ENCODE measurements at places on chromosomes 5 and 9.

DNA sequence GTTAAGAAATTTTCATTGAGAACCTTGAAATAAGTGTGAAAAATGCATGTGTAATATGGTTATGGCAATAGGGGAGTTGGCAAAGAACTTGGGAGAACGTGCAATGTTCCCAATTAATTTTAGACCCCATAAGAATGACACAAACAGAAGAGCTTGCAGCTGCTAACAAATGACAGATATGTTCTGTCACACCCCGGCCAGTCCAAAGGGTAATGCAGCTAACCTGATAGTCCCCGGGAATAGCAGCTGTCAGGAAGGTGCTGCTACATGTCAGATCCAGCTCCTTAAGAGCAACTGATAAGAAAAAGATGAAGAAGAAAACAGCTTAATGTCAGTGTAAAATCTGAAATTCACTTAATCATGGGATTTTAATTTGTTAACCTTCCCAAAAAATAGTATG lies 30.4 kb downstream of the SEMA5A start:
- DNase-seq = no peak

DNA sequence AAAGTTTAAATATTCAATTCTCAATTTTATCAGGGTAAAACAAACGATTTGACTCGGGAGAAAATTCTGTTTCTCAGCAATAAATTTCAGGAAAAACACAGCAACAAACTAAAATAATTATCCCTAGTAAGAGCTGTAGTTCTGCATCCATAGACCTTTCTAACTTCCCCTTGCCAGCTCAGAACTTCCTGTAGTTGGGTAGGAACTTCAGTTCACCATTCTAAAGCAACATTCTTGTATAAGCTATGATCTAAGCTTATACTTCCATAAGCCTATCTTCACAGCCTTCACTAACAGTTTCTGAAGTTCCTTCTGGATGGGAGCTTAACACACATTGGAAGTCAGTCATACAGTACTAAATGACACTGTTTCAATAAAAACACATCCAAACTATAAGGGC lies 96.6 kb downstream of the UBAP2 start:
- DNase-seq = no peak

- no peak for DNase-seq
Measured at GRCh38 chr9:97321691-97322090, 14.2 kb downstream of the CCDC180 start.

- DNase-seq = no peak
Measured at GRCh38 chr9:2560180-2560579, 61.4 kb upstream of the VLDLR start.

DNA sequence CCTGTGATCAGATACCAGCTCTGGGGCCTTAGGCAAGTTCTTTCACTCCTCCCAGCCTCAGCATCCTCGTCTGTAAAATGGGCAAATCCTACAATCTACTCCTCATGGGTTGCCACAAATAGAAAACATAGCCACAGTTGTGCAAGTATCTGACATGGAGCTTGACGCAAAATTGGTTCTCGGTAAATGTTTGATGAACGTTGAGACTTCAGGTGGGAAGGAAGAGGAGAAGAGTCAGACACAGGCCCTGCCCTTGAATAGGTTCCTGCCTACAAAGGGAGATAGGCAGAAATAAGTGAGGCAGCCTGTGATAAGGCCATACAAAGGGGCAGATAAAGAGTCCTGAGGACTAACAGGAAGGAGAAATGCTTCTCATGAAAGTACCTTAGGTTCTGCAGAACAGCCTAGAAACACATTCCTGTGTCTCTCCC lies 26.1 kb upstream of the CPEB4 start:
- no peak for DNase-seq

GRCh38 chr5:172171118-172171517 lies 16.9 kb downstream of the STK10 start:
- no peak for DNase-seq

GRCh38 chr9:99867968-99868367 lies 38.5 kb upstream of the STX17 start:
- DNase-seq = no peak

DNA sequence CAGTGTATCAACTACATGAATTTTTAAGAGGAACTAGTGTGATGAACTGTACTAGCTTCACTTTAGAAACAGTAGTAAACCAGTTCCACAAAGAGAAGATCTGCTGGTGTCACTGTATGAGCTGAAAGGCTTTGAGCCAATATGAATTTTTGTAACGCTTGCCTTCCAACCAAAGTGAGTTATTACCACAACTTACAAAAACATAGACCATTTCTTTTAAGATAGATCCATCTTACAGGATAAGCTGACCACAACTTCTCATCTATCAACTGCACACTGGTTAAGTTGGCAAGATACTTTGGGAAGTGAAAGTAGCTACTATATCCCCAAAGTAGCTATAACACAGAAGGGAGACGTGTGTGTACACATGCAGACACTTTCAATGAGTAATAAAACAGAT lies 849.6 kb upstream of the DMAC1 start:
- no peak for DNase-seq

- DNase-seq = no peak
Measured at GRCh38 chr9:87557996-87558395, 60.3 kb downstream of the DAPK1 start.

DNA sequence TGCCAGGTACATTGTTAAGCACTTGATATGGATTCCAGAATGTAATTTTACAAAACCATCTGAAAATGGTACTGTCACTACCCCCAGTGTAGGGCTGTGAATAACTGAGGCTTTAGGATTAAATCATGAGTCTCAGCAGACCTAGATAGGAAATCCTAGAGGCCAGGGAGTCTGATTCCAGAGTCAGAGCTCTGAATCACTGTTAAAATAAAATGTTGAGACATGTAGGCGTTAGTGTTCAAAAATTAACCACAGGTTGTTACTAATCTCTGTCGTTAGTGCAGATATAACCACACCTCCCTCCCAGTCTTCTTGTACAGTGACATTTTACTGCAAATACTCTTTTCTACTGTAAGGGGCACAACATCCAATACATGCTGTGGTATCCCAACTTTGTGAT lies 1828.8 kb downstream of the MAT2B start:
- DNase-seq = no peak

DNA sequence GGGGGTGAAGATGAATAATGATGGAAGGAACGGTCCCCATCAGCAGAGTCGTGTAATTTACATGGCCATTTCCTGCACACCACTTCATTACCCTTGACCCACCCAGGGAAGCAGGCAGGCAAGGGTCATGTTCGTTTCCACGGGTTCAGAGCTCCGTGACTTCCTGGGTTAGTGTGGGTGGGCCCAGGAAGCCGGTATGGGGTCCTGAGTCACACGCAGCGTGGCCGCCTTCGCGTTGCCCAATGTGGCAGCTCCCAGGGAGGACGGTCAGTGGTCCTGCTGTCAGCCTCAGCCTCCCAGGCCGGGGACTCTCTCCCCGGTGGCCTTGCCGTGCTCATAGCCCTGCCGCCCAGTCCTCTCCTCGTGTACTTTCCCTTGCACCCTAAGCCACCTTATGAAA lies 5.1 kb upstream of the TERT start:
- DNase-seq = no peak

DNA sequence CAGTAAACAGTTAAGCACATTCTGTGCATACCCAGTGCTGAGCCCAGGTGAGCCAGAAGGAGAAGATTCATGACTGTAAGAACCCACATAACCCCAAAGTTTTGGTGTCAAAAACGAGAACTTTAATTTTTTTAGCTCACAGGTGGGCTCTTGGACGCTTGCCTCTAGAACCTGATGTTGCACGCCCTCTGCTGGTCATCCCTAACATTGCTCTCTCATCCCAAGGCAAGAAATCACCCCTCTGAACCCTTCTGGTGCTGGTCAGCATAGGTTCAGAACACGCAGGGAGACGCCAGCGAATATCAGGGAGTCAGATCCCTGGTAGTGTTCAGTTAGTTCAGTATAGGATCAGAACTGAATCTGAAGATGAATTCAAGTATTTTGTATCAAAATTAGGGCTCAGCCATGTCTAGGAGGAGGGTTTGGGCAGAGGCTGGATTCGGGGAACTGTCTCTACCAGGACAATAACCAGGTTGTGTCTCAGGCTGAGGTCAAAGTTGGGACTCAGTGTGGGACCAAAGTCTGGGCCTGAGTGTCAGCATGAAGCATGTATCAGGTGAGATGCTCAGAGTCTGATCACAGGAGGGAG lies 4.1 kb upstream of the DNAJB5 start:
- DNase-seq = peak; percentile 23

GRCh38 chr5:61256474-61256873 lies 75.6 kb upstream of the ZSWIM6 start:
- DNase-seq = no peak

DNA sequence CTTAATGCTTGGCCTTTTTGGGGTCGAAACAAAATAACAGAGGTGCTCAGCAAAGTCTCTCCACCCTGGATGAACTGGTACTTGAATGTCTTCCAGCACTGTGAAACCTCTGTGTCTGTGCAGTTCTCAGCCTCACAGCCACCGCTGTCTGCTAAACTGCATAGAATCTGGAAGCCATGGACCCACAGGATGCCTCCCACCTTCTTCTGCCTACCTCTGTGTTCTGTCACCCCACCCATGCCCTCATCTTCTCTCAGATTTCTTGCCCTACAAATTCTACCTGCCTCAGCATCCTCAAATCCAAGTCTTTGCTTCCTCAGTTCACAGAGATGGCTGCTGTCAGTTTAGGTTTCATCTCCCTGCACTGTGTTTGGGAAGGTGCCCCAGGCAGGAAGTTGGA lies 35.6 kb downstream of the EXOSC2 start:
- no peak for DNase-seq

DNA sequence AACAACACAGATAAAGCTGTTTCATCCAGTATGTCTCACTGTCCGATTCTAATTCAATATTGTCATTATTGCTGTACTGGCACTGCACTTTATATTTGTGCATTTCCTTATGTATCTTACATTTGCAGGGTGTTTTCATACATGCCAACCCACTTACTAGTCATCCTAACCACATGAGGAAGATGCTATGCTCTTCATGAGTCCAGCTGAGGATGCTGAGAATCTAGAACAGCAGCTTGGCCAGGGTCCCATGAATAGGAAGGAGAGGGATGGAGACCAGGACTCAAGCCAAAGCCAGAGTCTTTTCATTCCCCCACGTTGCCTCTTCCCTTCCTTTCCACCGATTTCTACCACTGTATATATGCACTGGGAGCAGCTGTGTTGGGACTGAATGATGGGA lies 292.8 kb upstream of the KLF4 start:
- DNase-seq = no peak

- DNase-seq = no peak
Measured at GRCh38 chr9:136057236-136058081, 37.6 kb downstream of the NACC2 start.

- DNase-seq = no peak
Measured at GRCh38 chr5:58891086-58891970, 308.5 kb downstream of the RAB3C start.

DNA sequence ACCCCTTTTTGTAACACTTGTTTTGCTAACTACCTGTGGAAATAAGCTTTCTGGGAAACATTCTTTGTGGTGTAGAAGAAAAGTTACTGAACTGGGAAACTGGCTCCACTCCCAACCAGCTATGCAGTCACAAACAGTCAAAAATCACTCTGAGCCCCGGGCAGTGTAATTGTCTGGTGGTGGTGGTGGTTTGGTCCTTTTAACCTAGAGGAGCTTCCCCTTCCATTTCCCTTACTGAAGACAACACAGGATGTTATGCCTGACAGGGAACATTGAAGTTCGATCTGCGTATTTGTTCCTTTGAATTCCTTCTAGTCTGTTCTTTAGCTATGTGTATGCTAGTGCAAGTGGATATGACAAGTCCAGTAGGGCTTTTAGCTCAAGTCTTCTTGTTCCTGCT lies 56.8 kb upstream of the TBCA start:
- no peak for DNase-seq

- DNase-seq = no peak
Measured at GRCh38 chr5:159050316-159051143, 49.2 kb downstream of the EBF1 start.

GRCh38 chr5:132497488-132497997 lies 7.0 kb upstream of the IRF1 start:
- DNase-seq = no peak

- DNase-seq = no peak
Measured at GRCh38 chr9:87310827-87311523, 186.7 kb upstream of the DAPK1 start.

DNA sequence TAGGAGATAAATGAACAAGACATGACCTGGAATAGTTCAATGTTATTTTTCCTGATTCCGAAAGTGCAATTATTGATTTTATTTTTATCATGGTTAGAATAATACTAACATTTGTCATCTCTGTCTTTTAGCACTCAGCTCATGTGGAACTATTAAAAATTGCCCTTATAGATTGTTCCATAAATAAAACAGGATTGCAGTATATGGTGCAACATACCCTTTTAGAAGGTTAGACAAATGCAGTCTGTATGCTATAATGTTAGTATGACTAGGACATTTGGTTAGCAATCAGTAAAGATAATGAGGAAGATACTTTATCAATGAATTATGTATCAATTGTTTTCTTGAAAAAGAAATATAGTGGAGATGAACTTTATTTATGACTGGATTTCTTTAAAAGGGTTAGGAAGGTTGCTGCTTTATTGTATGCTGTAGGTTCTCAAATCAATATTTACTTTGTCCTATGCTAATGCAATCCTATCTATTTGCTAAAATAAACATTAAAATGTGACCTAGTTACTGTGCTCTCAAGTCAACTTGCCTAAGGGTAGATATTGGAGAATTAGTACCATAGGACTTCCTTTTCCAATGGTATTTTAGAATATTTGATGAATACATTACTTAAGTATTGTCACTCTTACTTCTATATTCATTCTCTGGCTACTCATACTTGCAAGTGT lies 348.9 kb upstream of the ISL1 start:
- DNase-seq = no peak

GRCh38 chr9:136838314-136839228 lies 3.7 kb upstream of the AJM1 start:
- no peak for DNase-seq

DNA sequence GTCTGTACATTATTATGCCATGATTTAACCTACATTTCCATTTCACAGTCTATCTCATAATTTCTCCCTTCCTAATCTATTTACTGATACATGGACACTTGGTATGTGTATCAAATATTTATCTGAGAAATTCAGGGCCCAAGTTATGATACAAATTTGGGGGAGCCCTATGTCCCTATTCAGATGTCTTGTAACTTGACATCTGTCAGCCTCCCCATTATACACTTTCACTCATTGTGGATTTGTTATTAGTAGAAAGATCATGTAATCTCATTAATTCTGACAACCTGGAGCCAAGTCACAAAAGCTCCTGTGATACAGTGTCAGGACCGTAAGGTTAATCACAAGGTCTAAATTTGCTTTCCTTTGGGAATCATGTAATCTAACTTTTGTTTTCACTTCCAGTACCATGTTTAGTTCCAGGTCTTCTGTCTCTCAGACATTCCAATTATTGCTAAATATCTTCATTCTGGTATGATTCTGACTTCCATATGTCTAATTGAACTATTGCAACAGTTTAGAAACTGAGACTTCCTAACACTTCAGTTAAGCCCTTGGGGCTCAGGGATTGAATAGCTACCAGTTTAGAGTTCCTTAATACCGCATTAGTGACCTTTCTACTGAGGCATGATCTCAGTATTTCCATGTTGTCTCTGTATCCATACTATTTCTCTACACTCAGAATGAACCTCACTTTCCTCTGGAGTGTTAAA lies 182.9 kb upstream of the NUDT12 start:
- DNase-seq = no peak

All from cerebellar nuclear complex (tissue), 1 donor.